Testis (tissue), 5 donors: ENCODE measurements at places on chromosomes 16 and 17. TPM values are rescaled to one million over a fixed set of nuclear protein-coding genes. Genes with fewer than 3 reads are reported as not detected.

Gene UBALD1
- polyA plus RNA-seq = 33.3 TPM

Gene EVPLL
- polyA plus RNA-seq = 2.5 TPM

Gene RGS11
- 3.0 TPM for polyA plus RNA-seq

Gene MILR1
- 3.7 TPM for polyA plus RNA-seq

Gene SLC6A2
- 16.6 TPM for polyA plus RNA-seq

Gene DPEP2
- 5.9 TPM for polyA plus RNA-seq

Gene NOL11
- 20.5 TPM for polyA plus RNA-seq

Gene NPIPA5
- 6.0 TPM for polyA plus RNA-seq

Gene NPIPA3
- polyA plus RNA-seq = 1.9 TPM

Gene RNF222
- not detected for polyA plus RNA-seq

Gene CES4A
- polyA plus RNA-seq = 12.2 TPM

- DNase-seq = no peak
These were observed 2.8 kb downstream of the CEMP1 start for GRCh38 chr16:2528161-2529060.

DNA sequence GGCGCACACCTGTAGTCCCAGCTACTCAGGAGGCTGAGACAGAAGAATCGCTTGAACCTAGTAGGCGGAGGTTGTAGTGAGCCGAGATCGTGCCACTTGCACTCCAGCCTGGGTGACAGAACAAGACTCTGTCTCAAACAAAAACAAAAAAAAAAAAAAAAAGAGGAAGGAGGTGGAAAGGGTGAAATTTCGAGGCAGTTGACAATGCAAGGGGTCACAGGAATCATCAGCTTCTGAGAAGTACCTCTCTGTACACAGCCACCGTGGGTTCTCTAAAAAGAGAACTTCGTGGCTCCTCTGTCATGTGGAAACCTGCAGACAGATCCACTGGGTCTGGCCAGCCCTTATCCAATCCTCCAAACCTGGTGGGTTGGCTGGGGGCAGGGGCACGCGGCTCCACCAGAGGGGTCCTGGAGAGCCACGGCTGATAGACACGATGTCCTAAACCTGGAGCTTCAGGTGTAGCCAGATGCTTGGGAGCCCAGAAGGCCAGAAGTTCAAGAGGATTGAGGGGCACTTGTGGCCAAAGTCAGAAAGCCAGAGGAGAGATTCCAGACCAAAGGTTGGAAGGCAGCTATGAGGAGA, 540 bp upstream of the CD300LF start:
- DNase-seq = no peak

DNA sequence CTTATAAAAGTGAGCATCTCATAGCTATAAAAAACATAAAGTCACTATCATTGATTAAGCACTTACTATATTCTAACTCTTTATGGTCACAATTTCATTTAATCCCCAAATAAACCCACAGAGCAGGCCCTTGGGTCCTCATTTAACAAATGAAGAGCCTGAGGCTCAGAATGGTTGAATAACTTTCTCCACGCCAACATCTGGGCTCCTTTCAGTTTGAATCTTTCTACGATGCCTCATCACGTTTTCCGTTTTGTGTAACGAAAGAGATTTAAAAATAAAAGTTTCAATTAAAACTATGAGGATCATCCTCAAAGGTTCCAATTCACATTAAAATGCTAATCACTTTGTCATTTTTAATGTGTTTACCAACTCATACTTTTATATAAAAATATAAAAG, 74.2 kb upstream of the ADAMTS18 start:
- no peak for DNase-seq

DNA sequence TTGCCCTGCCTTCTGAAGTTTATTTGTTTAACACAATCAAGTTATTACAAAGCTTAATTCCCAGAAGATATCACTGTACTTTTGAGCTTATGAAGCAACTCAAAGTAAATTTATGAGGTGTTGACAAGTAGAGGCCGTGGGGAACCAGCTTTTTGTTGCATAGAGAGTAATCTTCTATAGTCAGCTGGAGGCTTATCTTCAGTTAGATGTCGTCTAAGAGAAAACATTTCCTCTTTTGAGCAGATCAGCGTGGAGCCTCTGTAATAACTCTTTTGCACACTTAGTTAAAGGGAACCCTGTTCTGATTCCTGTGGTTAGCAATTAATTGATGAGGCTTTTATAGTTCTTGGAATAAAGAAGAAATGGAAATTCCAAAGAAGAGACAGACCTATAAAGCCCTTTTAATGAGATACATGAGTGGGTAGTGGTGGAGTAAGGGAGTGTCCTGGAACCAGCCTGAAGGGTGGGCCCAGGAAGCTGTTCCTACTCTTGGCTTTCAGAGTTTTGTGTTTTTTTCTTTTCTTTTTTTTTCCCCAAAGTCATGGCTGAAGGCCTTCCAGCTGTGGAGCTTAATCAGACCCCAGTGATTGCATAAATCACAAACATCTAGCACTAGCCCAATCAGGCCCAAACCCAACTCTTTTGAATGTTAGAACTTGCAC, 28.9 kb upstream of the MAP3K14 start:
- peak; percentile 24 for DNase-seq

DNA sequence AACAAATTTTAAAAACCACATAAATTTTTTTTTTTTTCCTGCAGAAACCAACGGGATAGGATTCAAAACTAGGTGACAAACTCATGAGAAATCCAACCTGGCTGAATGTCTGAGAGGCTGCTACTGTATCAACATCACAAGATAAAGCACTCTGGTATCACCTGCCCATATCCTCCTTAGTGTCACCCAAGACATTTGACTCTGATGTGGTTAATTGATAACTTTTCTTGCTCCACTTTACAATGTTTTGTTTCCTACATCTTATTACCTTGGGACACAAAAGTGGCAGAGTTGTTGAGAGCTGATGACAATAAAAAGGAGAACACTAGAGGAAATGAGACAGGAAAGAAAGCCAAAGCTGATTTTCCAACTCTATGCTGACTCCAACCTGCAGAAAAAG, 4.0 kb upstream of the FBXL20 start:
- no peak for DNase-seq

GRCh38 chr16:7849841-7850240, 517.2 kb downstream of the RBFOX1 start:
- DNase-seq = no peak

- no peak for DNase-seq
These were observed 36.4 kb downstream of the HSD17B2 start for GRCh38 chr16:82071421-82071820.

- DNase-seq = peak; percentile 33
These were observed 445 bp upstream of the DBNDD1 start for GRCh38 chr16:90019543-90020259.

- no peak for DNase-seq
These were observed 37.7 kb upstream of the TOB1 start for GRCh38 chr17:50903604-50904517.

GRCh38 chr17:60712675-60713074, 35.0 kb downstream of the BCAS3 start:
- DNase-seq = no peak

GRCh38 chr17:142102-142661, 4.8 kb downstream of the SCGB1C2 start:
- DNase-seq = peak; percentile 86

- DNase-seq = no peak
These were observed 13.0 kb upstream of the PNPO start for GRCh38 chr17:47928415-47928814.

DNA sequence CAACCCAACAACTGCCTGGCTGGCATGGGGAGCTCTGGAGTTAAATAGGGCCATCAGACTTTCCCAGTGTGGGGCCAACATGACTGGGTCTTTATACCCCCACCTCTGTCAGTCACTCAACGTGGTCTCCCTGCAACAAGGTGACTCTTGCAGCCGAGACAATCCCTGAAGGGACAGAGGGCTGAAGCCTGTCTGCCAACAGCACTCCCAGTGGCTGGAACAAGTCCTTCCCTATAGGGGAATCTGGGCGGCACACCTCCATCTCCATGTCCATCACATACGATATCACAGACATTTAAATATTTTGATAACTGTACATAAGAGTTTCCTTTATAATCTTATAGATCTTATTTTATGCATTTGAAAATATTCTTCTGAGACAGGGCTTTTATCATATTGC, 4.8 kb upstream of the MAPT start:
- DNase-seq = no peak

DNA sequence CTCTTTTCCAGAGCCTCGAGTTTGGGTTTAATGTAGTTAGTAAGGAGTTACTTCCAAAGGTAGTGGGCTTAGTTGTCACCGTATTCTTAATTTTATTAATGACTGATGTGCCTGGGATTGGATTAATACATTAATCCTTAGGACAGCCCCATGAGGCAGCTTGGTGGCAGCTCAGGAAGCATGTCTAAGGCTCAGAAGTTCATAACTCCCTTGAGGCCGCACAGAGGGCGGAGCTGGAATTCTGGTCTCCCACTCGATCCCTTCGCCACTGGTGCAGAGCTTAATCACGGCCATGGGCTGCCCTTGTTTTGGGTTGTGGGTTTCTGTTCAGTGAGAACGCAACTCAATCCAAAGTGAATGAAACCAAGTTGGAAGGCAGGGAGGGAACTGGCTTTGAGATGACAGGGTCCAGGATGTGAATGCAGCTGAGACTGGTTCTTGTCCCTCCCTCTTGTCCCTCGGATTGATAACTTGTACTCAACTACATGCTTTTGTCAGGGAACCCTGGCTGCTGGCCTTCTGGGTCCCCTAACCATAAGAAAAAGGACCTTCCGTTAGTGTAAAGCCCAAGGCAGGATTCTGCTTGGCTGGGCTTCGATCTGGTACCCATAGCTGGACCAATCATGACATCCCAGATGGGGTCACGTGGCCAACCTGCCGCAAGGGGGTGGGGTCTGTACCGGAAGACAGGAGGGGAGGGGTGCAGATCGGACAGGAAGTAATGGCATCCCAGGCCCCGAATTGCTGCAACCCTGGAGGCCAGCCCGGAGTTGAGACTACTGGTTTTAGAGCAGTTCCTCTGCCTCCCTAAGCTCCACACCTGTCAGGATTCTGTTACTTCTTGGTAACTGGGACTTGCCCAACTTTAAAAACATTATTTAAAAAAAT, 45.4 kb downstream of the SNX20 start:
- peak; percentile 80 for DNase-seq

GRCh38 chr17:13812350-13812749, 210.6 kb upstream of the HS3ST3A1 start:
- no peak for DNase-seq
